Activated CD4-positive, alpha-beta T cell treated with anti-CD3 and anti-CD28 coated beads, Interleukin-2, amount 10 ng/mL, durations not matched to agents 7 days and 5 days (primary cell): ENCODE measurements at places on chromosomes 6 and 20.

DNA sequence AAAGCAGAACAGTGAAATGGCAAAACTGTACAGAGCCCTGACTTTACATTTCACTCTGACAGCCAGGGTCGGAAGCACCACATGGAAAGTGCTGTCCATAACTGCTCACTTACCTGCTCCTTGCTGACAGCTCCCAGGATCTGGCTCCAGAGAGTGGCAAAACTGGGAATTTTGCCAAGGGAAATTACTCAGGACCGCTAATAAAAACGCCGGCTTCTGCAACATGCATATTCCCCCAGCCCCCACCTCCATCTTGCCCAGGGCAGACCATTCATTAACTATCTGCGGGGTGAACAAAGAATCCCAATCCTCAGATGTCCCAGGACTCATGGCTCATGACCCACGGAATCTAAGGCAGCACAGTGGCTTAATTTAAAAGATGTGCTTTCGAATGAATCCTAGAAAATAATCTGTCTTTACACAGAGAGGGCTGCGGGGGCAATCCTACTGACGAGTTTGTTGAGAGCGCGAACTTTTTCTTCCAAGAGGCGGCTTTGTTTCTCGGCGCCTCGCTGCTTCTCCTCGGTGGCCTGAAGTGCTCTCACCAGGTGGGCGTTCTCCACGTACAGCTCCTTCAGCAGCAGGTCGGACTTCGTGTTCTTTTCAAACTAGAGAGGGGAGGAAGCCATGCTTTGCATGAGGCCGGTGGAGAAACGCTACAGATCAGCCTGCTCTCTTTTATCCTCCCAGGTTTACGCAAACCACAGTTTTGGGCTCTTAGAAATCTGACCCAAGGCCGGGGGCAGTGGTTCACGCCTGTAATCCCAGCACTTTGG lies 45.8 kb downstream of the GINS1 start:
- DNase-seq = no peak

DNA sequence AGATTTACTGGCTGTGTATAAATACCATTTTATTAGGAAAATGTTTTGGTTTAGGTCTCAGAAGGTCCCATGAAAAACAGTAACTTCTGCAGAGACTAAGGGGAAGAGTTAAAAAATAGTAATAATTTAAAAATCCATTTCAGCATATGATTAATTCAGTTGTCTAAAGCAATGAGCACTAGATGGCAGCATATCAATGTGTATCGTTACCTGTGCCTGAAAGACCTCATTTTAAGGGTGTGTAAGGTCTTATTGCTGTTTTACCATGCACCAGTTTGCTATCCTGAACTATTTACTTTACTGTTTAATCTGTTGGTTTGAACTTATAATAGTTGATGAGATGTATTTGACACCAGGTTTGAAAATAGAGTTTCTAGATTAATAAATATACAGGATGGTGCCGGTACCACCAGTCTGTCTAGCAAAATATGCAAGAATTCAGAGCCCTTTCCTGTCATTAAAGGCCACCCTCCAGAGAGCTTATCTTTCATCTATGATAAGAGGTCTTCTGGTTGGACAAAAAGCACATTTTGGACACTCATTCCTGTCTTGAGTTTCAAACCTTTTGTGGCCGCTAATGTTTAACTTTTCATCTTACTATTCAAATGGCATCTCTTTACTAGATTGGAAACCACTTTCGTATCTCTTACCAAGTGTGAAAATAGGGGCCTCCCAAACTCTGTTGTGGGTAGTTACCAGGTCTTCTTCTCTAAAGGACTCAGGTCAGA lies 8.9 kb upstream of the AHI1 start:
- peak; percentile 44 for DNase-seq

GRCh38 chr6:54445207-54445606 lies 137.0 kb downstream of the TINAG start:
- DNase-seq = no peak

GRCh38 chr6:112269114-112269513 lies 14.7 kb upstream of the LAMA4 start:
- DNase-seq = no peak

GRCh38 chr6:423799-424345 lies 32.3 kb downstream of the IRF4 start:
- no peak for DNase-seq

GRCh38 chr6:1913577-1913976 lies 303.9 kb downstream of the FOXC1 start:
- DNase-seq = no peak

DNA sequence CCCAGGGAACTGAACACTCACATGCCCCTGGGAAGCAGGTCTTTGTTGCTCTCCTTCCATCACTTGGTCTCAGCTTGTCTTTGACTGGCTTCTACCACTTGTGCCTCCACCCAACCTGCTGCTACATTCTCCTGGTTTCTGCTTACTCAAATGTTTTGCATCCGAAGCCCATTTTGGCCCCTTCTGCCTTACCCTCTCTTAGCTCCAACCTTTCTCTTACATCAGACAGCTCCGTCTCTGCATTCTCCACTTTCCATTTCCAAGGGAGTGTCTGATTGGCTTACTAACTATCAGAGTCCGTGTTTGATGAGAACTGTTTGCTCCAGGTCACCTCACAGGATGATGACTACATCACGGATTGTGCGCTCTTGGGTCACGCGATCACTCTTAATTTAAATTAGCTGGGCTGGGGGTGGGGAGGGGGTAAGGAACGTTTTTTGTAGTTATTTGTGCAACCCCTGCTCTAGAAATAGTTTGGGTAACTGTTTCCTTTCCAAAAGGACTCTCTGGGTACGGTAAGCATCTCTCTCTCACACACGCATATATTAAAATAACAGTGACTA lies 844 bp upstream of the ABRACL start:
- peak; percentile 57 for DNase-seq

DNA sequence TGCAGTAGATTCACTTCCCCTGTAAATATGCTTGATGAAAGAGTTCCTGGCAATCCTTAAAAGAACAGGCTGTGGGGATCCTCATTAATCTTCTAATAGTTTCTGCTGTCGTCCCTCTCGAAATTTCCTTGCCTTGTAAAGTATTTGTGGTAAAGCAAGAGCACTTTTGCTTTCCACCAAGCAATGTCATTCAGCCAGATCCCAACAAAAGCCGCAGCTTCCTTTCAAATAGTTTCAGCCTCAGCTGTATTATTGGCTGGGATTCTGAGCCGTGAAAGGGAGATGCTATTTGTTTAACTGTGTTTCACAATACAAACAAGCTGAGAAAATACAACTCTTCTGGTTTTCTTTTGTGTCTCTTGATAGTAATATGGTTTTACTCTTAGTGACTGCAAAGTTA lies 48.9 kb upstream of the EPHA7 start:
- no peak for DNase-seq

DNA sequence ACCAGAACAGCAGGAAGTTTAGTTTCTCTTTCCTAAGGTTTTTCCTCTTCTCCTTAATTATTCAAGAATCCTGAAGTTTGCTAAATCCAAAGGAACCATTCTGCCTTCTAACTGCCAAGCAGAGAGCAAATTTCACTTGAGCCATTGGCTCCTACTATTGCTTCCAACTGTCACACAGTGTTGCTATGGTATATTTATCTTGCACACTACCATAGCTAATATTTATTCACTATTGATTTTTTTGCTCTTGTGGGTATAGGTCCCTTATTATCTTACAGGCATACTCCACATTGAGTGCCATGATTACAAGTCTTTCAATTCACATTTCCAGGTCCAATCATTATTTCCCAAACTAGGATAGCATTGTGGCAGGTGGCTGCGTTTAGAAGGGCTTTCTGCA lies 266.7 kb upstream of the FLRT3 start:
- DNase-seq = no peak
